H4 (cell line): ENCODE measurements at places on chromosomes 4 and X.
A peak's percentile ranks its signal among the peaks of the same experiment; 100 is the strongest.

DNA sequence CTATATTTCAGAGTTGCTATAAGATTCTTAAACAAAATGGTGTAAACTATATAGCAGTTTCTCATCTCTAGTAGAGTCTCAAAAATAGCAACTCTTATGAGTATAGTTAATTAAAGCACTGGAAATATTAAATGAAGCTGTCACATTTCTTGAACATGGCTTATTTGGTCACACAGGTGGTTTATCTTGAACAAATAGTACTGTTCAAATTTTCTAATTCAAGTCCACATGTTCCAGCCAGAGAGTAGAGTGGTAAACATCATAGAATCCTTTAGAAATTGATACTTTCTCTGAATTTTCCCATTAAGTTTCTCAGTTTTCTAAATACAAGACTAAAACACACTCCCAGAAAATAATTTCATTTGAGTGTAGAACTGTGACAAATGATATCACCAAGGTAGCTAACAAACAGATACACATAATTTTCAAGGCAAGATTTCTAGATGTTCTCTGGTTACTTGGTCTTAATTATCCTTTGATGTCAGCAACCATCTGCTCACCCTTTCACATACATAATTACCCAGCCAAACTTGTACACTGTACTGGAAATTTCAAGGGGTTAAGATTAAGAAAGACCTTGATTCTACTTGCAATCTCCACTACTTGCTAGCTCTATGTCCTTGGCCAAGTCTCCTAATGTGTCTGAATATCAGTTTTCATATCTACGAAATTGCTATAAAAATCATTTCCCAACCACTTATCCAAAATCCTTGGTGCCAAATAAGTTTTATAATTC, 24.3 kb upstream of the PAK3 start:
- DNase-seq, result no peak

GRCh38 chrX:128781506-128781905, 729.3 kb upstream of the ACTRT1 start:
- DNase-seq, result no peak

DNA sequence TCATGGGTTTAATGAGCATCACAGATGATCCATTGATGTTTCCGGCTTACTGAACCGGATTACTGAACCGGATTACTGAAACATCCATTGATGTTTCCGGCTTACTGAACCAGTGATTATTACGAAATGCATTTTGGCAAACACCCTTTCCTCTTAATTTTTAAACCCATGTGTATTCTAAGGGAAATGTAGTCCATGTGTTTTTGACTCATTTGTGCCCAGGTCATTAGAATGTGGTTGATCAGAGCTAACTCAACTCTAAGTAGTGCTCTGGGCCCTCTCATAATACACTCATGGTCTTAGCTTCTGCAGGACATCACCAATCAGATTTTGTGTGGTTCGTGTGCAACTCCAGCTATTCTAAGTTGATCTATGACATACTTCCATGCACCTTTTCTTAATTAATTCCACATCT, 141.6 kb downstream of the SPATA18 start:
- no peak for DNase-seq

DNA sequence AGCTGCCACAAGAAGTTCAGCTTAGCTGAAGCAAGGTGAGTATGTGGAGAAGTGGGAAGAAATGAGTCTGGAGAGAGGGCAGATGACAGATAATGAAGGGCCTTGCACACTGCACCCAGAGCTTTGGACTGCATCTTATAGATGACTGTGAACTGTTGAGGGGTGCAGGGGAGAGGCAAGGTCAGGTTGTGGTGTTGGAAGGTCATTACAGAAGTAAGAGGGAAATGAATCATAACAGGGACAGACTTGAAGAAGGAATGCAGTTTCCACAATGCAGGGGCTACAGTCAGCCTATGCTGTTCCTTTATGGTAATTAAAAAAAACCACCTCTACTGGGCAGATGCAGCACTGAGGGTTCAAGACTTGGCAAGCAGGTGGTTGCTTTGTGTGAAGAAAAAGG, 4.8 kb upstream of the IGFBP7 start:
- no peak for DNase-seq

DNA sequence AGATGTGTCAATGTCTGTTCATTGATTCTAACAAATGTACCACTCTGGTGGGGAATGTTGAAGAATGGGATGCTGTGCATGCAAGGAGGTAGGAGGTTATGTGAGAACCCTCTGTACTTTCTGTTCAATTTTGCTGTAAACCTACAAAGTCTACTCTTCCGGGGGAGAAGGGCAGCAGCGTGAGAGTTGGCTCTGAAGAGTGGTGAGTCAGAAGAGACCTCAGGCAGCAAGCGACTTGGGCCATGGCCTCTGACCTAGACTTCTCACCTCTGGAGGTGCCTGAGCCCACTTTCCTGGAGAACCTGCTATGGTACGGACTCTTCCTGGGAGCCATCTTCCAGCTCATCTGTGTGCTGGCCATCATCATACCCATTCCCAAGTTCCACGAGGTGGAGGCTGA, 26.7 kb downstream of the MANBA start:
- no peak for DNase-seq

DNA sequence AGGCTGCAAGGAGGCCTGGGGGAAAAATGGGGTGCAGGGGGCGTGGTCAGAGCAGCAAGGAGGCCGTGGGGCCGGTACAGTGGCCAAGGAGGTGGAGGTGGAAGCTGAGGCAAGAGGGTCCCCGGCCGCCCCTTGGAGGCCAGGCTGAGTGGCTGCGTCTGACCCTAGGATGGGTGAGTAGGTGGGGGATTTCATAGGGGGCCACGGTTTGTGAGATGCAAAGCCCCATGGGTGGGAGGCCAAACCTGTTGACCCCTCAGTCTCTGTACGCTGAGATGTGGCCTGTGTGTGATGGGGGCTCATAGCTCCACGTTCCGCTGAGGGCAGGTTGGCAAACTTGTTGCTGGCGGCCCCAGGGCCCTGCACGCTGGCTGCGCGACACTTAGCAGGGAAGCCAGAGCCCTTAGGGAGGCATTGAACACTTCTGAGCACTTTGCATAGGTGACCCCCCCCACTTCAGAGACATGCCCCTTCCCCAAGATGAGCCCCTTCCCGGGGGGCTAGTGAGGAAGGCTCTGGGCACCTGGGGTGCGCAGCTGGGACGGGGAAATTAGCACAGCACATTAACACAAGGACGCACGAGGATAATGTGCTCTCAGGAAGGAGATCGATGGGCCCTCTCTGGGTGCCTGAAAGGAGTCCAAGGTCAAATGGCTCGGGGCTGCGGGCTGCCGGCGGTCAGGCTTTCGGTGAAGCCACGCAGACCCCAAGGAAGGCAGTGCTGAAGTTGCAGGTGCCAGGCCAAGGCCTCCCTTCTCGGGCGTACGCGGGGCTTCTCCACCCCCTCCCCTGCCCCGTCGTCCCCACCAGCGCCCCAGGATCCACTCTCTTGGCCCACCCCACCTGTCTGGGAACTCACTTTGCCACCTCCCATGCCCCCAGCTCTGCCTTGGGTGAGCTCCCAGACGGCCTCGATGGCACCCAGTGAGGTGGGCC, 107.4 kb downstream of the HMX1 start:
- no peak for DNase-seq

DNA sequence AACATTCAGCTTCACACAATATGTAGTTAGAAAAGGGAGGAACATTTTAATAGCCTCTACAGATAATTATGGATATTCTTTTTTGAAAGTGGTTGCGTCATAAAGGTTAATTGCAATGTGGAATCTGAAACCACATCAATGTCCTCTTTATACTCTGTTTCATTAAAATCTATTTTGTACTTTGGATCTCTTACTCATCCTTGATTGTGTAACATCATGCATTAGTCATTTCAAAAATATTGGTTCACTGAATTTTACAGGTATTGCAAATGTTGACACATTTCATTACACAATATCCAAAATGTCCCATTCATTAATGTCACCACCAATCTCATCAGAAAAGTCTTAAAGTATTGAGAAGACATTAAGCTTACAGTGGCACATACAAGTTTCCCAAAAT, 62.7 kb upstream of the USP9X start:
- DNase-seq, result no peak

DNA sequence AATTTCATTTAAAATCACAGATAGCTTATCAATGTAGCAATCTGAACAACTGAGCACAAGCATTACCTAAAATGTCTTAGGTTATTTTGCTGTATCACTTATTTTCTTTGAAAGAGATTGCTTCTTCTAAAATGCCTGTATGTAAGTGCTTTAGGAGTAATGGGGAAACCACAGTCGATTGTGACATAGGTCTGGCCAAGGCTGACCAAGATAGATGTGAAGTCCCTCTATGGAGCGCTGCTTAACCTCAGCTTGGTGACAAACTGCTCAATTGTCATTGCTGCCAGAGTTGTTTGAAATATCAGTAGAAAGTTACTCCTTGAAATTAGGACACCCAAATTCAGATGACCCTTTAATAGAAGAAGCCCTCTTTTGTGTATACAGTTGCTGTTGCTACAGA, 401.9 kb upstream of the NDST4 start:
- DNase-seq, result no peak

GRCh38 chr4:21605006-21605405, 343.6 kb downstream of the KCNIP4 start:
- no peak for DNase-seq

GRCh38 chrX:51614353-51615012, 4.2 kb downstream of the CENPVL3 start:
- peak; percentile 55 for DNase-seq

- no peak for DNase-seq
These were observed 66.5 kb downstream of the RAP1GDS1 start for GRCh38 chr4:98327694-98328093.

- no peak for DNase-seq
These were observed 11.7 kb upstream of the IL21 start for GRCh38 chr4:122632396-122633143.

DNA sequence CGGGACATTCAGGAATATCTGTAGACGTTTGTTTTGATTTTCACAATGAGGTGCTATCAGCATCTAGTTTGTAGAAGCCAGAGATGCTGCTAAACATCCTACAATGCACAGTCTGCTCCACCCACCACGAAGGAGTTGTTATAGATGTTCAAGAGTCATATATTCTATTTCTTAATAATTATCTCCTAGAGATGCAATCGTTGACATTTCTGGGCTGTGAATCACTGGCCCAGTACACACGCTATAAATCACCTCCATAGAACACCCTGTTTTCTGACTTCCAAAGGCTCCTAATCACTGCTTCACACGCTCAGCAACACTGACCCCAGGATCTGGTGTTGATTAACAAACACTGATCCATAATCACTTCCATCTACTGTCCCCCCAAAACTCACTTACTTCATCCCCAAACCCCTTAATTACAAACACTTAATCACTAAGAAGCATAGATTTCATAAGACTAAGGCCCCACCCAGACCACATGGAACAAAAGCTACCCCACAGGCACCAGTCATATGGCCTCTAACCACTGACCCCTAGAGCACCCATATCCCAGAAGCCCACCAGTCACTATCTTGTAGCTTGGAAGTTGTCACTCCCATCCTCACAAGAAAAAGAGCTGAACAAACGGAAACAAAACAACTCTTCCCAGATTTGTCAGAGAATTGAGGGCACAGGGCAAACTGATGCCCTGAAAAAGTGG, 31.7 kb upstream of the ZNF41 start:
- DNase-seq, result no peak
